ENCODE measurements at places on chromosomes 2 and 18.
A peak's percentile ranks its signal among the peaks of the same experiment; 100 is the strongest.

- no peak for DNase-seq
Observed at GRCh38 chr2:30584116-30584515, 137.1 kb downstream of the LCLAT1 start.

DNA sequence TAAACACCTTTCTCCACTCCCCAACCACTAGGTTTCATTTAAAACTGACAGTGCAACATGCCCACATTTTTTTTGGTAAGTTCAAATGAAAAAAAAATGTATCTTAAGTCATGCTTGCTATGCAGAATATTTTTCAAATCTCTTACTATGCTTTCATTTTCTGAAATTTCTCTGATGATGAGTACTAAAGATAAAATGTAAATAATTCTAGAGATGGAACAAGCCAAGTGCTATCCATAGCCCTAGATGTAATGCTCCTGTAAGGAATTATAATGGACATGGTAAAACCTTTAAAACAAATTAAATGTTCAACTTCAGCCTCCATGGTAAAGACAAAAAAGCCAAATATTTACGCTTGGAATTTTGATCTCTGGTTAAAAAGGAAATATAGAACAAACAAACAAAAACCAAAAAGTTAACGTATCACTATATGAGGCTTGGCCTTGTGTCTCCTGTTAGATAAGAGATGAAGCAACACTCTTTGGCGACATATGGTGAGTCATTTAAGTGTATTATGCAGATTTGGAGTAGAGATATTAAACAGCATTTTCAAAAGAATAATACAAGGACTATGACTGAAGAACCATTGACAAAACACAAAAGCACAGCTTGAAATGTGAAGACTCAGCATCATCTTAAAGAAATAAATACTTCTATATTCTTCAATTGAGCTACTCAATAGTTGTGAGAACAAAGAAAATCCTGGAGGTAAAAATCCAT lies 392.0 kb upstream of the LYPD1 start:
- DNase-seq = peak; percentile 26

GRCh38 chr2:232218778-232219495 lies 159.6 kb upstream of the ALPP start:
- no peak for DNase-seq

DNA sequence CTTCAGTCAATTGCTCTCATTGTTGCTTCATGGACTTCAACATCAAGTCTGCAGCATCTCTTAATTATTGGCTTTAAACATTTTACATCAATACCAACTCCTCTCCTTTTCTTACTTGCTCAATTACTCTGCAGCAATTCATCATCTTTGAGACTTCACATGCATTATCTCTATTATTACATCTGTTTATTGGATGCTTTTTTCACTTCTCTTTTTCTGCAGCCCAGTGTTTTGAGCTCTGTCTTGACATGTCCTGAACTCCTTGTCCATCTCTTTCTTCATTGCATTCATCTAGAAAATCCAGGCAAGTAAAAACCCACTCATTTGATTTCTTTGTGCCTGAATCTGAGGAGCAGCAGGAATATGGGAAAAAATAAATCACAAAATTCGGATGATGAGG lies 647.9 kb downstream of the PLCL1 start:
- DNase-seq = no peak

- DNase-seq = no peak
Observed at GRCh38 chr2:216679658-216680024, 15.7 kb downstream of the IGFBP5 start.

DNA sequence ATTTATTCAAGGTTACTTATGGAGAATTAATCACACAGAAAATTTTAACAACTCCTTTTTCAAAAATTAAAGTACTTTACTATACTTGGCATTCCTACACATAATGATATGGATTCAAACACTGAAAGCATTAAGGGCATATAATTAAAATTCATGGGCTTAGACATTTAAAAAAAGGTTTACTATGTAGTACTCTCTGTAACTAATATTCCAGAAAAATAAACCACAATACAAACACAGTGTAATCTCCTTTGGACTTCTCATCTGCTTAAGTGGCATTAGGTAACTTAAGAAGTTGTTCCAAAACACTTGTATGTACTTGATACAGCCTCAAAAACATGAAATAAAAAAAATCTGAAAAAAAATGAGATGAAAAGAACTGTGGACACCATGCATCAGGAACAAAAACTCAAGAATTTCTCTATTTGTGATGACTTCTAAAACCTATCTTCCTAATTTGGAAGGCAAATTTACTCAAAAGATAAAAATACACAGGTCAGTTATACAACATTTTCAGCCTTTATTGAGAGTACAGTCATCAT lies 21.0 kb downstream of the C1D start:
- no peak for DNase-seq

GRCh38 chr2:88599527-88599926 lies 27.7 kb downstream of the EIF2AK3 start:
- no peak for DNase-seq

GRCh38 chr2:29834624-29835023 lies 86.8 kb downstream of the ALK start:
- peak; percentile 46 for DNase-seq

DNA sequence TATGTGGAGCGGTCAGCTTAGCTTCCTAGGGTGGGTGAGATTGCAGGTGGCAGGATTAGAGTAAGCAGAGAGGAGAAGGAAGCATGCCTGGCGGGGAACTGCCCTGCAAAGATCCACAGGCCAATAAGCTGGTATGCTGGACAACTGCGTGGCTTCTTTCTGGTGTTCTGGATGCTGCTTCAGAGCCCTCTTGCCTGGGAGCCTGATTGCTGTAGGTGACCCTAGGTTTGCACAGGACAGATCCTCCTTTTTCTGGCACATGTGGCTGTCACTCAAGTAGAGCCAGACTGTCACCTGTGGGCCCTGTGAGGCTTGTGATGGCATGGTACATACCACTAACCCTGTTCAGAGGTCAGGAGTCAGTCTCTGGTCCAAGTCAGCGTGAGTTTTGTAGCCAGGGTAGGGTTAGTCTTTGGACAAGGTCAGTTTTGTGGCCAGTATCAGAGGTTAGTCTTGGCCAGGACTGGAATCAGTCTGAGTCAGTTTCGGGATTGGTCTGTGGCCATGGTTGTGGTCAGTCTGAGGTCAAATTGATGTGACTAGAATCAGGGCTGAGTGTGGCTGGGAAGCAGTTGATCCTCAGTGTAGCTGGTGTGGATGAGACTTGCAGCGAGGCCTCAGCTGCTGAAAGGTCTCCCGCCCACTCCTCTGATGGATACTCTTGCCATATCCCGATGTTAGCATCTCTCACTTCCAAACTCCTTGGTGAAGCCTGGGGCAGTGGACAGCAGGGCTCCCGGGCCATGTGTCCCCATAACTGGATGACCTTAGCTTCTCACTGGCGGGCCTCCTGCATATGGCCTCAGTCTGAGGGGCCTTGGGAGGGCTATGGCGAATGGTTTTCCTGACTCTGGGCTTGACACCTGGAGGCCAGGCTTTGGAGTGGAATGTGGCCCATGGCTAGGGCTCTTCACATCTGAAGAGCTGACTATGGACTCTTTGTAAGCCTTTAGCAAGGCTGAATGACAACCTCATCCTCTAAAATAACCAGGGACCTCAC lies 260.5 kb downstream of the DYSF start:
- no peak for DNase-seq

- DNase-seq = no peak
Observed at GRCh38 chr2:209505410-209505809, 81.6 kb downstream of the MAP2 start.

DNA sequence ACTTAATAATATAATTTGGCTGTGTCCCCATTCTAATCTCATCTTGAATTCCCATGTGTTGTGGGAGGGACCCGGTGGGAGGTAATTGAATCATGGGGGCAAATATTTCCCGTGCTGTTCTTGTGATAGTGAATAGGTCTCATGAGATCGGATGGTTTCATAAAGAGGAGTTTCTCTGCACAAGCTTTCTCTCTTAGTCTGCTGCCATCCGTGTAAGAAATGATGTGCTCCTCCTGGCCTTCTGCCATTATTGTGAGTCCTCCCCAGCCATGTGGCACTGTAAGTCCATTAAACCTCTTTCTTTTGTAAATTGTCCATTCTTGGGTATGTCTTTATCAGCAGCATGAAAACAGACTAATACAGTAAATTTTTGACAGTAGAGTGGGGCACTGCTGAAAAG lies 102.5 kb upstream of the LTBP1 start:
- no peak for DNase-seq
